ENCODE measurements at places on chromosomes 1 and 21.

GRCh38 chr21:28294051-28294450 is 698.6 kb downstream of the LTN1 start:
- DNase-seq: no peak

- DNase-seq: no peak
Measured at GRCh38 chr1:246193537-246193936, 313.5 kb downstream of the SMYD3 start.

DNA sequence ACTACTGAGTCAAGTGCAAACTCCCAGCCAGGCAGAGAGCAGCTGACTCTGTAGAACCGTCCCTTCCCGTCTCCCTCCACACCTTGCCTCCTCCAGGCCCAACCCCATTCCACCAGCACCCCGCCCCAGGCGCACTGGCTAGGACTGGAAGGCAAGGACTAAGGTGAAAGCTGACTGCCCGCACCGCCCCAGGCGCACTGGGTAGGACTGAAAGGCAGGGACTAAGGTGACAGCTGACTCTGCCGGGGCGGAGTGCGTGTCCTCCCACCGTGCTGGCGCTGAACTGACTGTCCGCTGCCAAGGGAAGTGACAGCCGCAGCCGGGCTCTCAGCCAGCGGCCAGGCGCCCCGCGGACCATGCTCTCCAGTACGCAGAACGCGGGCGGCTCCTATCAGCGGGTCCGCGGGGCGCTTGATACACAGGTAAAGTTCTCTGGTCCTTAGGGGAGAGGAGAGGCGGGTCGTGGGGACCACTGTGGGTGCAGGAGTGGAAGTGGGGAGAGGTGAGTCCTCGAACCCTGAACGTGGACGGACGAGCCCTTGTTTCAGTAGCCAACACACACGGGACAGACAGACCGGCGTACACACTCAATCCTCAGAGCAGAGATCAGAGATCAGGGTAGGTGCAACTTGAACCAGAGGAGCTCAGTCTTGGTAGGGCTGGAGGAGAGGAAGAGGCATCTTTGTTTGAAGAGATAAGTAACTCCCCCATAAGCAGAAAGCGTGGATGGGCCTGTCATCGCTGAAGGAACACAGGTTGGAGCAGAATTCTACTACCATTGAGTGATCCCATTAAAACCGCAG is 58.0 kb downstream of the RBM11 start:
- DNase-seq: no peak

DNA sequence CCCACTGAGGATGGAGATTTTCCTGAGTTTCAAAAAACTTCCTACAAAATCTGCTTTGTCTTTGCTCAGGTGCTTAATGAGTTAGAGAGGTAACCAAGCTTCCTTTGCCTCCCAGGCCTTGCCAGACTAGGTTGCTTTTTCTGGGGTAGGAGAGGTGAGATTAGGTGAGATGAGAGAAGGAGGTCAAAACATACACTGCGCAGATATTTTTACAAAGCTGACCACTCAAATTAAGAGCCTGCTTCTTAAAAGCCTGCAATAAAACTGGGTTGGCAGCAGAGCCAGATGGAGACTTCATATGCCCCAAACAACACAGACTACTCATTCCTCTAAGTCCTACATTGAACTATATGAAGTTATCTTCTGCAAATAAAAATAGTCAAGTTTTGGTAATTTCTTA is 352.5 kb downstream of the NUF2 start:
- DNase-seq: no peak

DNA sequence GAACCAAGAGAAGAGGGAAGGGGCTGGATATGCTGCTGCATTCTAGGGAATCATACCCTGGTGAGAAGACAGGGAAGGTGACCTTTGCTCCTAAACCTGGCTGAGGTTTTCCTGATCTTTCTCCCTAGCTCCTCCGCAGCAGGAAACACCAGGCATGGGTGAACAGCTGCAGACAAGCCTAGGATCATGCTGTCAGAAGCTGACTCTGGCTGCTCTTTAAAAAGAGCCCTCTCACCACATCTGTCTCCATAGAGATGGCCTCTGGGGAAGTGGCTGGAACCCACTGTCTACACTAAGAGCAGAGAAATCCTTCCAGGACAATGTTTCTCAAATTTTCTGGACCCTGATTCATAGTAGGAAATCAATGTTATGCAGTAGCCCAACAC is 57.6 kb downstream of the CD34 start:
- no peak for DNase-seq

- DNase-seq: no peak
Measured at GRCh38 chr1:221023482-221023881, 144.2 kb downstream of the HLX start.

DNA sequence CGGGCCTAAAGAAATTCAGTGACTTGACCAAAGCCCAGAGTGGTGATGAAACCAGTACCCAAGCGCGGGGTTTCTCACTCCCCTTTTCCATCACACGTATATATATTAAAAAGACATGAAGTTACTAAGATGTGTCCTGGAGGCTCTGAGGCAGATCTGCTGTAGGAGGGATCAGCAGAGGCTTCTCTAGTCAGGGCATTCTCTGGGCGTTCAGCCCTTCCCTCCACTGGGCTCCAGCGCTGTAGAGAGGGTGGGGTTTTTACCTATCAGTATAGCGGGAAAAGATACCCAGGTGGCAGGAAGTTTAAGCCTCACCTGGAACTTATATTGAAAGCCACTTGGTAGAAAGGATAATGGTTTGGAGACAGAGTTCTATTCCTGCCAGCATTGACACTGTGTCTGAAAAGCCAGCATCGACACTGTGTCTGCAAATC is 862 bp upstream of the PLEKHO1 start:
- DNase-seq: no peak

GRCh38 chr21:24658926-24659325 is 948.4 kb downstream of the MRPL39 start:
- DNase-seq: no peak

DNA sequence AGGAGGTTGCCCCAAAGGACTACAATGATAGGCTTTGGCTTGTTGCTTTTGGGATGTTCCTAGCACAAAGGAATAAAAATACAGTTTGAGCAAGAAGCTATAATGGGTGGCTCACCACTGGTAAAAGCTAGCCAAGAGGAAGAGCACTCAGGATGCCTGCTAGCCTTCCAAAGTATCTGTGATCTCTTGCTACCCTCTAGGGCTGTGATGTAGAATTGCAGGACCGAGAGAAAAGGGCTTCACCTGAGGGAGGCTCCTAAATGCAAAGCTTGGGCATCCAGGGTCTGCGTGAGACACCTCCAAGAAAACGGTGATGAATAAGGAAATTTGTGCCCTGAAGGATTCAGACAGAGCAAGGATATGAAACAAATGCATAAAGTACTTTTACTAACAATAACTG is 17.7 kb downstream of the IVL start:
- no peak for DNase-seq

DNA sequence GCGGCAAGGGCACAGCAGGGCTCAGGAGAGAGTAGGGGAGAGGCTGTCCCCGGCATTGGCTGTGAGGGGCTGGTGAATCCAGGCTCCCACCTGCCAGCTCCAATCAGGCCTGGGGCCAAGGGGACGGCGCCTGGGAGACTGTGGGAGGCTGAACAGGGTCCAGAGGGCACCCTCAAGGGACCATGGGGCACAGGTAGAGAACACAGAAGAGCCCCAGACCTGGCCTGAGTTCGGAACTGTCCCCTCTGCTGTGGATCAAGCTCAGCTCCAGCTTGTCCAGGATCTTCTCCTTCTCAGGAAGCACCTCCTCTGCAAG is 67.0 kb downstream of the KCNAB2 start:
- DNase-seq: no peak

DNA sequence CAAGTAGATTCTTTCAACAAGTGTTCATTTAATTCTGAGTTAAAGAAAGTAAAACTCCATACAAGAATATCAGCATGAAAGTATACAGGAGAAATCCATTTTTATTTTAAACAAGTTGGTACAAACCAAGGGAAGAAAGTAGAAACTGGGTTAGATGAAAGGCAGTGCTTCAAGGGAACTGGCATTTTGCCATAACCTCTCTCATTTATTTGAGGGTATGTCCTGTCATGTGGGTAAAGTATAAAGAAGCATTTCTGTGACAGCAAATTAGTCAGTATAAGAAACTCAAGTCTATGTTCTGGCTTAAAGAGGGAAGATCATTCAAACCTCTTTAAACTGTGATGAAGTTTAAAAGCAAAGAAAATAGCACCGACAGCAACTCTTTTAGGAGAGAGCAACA is 32.0 kb downstream of the OLFM3 start:
- DNase-seq: no peak

DNA sequence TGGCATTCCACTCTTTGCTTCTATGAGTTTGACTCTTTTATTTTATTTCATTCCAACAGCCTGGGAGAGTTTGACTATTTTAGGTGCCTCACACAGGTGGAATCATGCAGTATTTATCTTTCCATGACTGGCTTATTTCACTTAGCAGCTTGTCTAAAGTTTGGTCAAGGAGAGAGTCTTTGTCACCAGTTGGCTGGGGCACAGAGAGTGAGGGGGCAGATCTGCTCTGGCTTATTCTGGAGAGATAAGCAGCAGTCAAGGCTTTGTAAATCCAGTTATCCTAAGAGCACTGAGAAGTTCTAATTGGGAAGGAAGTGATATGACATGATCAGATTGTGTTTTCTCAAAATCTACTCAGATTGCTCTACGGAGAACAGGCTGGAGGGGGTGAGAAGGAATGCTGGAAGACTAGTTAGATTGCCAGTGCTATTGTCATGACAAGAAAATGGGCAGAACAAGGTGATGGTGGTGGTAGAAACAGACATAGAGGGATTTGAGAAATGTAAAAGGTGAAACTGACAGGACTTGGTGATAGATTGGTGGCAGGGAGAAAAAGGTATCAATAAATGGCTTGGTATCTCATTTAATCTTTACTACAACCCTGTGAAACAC is 12.1 kb upstream of the CTTNBP2NL start:
- DNase-seq: no peak

- no peak for DNase-seq
Measured at GRCh38 chr1:31593770-31594632, 17.7 kb downstream of the TINAGL1 start.

DNA sequence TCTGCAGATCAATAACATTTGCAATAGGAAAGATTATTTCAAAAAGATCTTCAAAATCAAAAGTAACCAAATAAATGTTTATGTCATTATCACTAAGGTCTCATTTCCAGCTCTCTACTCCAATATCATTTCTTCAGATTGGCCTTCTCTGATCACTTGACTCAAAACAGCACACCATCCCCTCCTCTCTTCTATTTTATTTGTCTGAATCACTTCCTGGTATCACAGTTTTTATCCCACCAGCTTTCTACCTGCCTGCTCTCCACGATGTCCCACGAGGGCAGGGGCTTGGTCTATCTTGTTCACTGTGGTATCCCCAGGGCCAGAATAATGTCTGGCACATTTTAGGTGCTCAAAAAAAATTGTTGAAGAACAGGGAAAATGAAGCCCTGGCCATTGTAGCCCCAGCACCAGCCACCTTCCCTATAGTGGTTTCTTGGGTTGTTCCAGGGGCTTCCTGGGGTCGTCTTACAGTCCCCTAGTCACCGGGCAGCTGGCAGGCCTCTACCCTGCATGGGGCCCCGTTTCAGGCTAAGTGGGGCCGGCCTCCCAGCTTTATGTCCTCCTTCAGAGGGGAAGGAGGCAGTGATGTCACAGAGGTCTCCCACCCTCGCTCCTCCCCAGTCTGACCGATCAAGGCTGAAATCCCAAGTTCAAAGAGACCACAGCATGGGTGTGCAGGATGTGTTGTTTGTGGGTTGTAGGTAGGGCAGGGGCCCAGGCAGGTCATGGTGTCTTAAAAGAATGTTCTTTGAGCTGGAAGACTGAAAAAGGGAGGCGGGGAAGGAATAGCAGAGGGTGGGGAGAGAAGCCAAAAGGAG is 3.5 kb upstream of the PADI1 start:
- DNase-seq: no peak

DNA sequence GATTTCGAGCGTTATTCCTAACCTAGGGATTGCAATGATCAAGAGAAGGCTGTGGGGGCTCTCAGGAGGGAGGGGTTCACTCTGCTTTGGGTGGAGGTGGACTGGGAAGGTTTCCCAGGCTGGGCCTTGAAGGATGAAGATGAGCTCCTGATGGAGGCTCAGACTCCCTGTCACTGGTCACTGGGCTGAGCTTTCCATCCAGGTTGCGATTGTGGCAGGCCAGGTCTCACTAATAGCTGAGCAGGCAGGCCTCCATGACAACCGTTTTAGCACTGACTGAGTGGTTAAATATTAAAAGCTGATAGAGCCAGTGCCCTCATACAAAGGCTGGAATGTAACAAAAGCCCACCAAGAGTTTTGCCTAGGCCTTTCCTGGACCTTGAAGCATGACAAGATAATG is 36.2 kb upstream of the EFCAB14 start:
- DNase-seq: no peak

DNA sequence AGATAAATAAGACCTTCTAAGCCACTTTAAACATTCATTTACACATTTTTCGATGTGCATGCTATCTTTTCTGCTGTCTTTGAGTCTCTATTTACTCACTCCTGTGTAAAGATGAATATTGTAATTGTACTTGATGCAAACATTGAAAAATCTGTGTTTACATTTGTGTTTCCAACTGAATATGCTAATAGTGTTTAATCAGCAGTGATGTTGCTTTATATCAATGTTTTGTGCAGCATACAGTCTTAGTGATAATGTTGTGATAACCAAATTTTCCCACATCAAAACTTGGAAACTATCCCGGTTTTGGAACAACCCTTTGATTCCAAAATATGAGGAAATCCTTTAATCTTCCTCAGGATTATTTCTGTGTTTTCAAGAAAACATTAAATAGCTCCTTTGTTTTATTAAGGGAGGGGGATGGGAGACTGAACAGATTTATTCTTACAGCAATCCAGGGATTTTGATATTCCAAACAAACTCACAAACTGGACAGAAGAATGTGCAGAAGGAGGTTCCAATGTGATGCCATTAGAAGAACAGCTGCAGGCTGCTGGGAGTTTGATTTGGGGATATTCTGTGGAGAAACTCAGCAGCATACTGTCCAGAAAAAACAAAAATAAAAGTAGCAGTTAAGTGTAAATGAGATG is 248.0 kb downstream of the S1PR1 start:
- no peak for DNase-seq

DNA sequence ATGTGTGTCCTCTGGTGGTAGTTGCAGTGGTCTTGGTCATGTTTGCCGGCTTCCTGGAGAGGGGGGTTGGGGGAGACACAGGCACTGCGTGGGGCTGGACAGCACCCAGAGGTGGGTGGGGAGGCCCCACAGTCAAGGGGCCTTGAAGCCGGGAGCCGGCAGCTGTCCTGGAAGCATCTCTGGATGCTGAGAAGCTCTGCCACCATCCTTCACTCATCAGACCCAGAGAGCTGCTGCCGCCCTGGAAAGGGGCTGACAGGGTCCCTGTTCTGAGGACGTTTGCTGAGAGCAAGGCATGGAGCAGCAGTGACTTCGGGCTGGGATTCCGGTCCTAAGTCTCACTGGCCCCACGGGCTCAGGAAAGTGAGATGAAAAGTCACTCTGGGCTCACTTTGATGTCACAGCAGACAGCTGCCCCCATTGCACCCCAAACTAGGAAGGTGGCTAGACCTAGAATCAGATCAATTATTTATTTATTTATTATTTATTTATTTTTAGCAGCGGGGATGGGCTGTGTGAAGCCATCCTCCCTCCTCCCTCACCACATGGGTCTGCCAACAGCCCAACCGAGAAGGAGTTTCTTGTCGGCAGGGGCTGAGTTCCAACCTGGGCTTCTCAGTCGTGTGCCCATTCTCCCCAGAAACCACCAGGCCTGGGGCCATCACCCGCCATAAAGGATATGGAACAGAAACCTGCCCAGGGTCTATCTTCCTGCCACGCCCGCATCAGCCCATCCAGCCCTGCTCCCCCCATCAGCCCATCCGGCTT is 547.4 kb downstream of the PTPRU start:
- DNase-seq: no peak

GRCh38 chr1:157189096-157189495 is 50.9 kb upstream of the ETV3 start:
- DNase-seq: no peak

- no peak for DNase-seq
Measured at GRCh38 chr1:164937291-164937690, 378.3 kb downstream of the PBX1 start.

Measured in nucleus accumbens (tissue), 56 donors.